Activated CD4-positive, alpha-beta T cell treated with anti-CD3 and anti-CD28 coated beads, Interleukin-2, Interleukin-6, amounts not matched to agents 100 ng/mL and 50 ng/mL, durations not matched to agents 16 hours and 8 hours (primary cell): ENCODE measurements at places on chromosomes 16 and 17.

- no peak for DNase-seq
These were observed 23.2 kb downstream of the ZNF213 start for GRCh38 chr16:3158026-3158509.

- no peak for DNase-seq
These were observed 2.7 kb upstream of the SPPL2C start for GRCh38 chr17:45841883-45842525.

- no peak for DNase-seq
These were observed 5.6 kb upstream of the ZFHX3 start for GRCh38 chr16:73053364-73054124.

DNA sequence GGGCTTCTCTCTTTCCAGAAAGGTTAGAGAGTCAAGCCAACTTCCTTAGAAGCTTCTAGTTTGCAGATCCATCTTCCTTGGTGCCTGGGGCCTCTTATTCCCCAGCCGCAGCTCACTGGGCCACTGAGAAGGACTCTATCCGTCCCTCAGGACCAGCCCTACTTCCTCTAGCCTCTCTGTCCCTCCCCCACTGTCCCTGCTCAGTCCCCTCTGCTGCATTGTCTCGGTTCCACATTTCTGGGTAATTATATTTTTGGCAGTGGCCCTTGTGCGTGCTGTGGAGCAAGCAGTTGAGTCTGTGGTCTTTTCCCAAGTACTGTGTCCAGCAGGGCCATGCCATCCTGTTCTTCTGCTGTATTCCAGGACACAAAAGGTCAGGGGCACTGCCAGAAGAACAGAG is 17.8 kb downstream of the IRX3 start:
- DNase-seq = no peak

DNA sequence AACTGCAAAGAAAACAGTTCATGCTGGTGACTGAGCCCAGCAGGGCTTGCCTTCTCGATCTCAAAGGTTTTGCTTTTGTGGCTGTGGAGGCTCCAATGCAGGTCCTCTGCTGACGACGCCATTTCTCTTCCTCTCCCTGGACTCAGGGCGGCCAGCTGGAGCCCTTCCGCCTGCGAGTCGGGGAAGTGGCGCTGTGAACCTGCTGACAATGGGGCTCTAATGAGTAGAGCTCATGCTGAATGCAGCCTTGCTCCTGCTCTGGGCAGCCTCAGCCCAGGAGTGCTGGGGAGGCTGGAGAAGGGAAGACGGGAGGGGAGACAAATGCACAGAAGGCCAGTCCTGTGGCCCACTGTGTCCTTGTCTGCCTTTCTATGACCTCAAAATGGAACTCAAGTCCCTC is 43.8 kb downstream of the VAC14 start:
- no peak for DNase-seq

- DNase-seq = no peak
These were observed at the start of gene ATP2A1 for GRCh38 chr16:28878083-28878926. TSS of gene ATP2A1 (plus strand) at chr16:28878488. CDS start at chr16:28878672, 184 bp downstream.
